NCI-H1105 (cell line): ENCODE measurements at places on chromosomes 5 and 9.

- no peak for DNase-seq
These were observed 2.2 kb downstream of the DUSP1 start for GRCh38 chr5:172768573-172769341.

GRCh38 chr5:10703676-10704075 is 57.4 kb downstream of the DAP start:
- no peak for DNase-seq

DNA sequence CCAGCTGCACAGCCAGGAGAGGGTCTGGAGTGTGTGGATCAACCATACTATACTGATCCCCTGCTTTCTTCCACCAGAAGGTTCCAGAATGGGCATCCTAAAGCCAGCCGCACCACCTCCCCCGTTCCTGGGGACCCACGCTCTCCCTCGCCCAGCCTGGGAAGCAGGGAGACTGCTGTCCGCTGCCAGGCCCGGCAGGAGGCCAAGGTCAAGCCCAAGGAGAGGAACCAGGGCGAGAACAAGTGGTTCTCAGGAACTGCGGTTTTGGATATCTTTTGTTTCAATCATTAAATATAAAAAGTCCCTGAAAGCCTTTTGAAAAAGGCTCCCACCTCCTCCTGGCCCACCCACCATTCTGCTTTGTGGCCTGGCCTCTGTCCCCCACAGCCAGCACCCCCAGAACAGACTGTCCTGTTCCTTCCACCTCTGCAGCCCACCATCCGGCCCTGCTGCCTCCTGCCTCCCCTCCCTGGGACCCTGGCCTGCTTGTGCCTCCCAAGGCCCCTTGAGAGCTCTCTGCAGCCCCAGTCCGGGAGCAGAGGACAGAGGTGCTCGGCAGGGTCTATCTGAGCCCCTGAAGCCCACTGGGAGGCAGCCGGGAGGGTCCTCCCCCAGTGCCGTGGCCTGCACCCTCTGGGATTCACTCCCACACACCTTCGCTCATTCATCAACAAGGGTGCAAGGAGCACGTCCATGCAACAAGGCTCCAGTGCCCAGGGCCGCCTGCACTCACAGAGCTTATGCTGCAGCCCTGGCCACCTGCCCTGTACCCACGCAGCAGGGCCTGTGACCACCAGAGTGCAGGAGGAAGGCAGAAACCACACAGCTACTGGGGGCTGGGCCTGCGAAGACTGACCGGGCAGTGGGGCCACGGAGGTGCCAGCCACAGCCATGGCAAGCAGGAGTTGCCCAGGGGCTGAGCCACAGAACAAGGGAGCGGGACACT is 614 bp upstream of the LCN6 start:
- no peak for DNase-seq

DNA sequence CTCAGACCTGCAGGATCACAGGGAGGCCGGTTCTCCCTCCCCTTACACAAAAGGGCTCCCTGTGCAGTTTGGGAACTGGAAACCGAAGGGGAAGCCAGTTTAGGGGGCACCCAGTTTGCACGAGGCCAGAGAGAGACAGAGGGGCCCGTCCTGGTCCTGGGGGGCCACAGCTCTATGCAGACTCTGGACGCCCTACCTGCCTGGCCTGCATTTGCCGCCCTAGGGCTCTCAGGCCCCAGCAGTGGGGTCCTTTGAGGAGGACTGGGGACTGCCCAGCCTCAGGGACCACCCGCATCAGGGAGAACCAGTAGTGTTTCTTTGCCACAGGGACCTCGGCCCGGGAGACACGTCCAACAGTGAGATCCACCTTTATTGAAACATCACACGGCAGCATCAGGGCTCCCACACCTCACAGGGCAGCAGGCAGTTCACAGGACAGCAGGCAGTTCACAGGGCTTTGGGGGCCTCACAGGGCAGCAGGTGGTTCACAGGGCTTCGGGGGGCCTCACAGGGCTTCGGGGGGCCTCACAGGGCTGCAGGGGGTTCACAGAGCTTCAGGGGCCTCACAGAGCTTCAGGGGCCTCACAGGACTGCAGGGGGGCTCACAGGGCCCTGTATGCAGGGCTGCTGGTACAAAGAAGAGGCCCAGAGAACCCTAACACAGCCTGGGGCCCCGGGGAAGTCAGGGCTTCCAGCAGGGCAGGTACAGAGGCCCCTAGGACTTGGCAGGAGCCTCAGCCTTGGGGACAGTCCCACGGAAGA is 648 bp upstream of the NSMF start:
- DNase-seq, result no peak

DNA sequence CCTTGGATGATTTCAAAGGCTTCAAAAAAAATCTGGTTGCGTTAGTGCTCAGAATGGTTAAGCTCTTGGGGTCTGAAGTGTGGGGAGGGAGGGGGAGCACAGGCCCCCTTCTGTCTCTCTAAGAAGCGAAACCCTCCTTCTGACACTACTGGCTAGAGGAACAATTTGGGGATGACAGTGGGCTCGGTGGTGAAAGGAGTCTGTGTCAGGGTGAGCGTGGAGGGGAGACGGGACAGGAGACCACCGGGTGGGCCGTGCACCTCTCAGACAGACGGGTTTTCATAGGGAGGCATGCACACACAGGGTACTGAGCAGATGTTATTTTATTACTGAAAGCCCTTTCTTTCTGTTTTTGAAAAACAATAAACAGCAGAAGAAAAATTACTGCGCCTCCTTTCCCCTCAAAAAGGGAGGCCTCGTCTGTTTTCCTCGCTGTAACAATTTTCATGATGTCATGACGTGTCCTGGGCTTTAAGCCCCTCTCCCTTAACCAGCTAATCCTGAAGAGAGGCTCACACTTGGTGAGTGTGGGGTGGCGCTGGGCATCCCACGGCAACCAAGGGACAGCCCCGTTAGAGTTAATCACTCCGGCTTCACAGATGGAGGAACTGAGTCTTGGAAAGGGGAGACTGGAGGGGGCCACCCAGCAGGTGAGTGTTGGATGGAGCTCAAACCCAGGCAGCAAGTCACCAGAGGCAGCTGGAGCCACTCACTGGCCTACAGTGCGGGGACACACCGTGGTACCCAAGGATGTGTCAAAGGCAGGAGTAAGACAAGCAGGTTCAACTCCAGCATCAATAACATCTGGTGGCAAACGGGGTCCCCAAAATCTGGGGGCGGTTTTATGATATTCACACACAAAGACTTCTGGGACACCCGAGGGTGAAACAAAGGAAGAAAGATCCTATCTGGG is 53.4 kb downstream of the PTCH1 start:
- no peak for DNase-seq

- no peak for DNase-seq
These were observed 468.1 kb downstream of the KCTD16 start for GRCh38 chr5:144638787-144639186.

- no peak for DNase-seq
These were observed 517.8 kb downstream of the IRX1 start for GRCh38 chr5:4113426-4113825.

GRCh38 chr5:14156650-14157492 is 13.7 kb downstream of the TRIO start:
- DNase-seq, result no peak

GRCh38 chr5:139389701-139390638 is at the start of gene MZB1:
Gene MZB1 (minus strand): TSS chr5:139389913. CDS start chr5:139389856, 57 bp downstream.
- no peak for DNase-seq

DNA sequence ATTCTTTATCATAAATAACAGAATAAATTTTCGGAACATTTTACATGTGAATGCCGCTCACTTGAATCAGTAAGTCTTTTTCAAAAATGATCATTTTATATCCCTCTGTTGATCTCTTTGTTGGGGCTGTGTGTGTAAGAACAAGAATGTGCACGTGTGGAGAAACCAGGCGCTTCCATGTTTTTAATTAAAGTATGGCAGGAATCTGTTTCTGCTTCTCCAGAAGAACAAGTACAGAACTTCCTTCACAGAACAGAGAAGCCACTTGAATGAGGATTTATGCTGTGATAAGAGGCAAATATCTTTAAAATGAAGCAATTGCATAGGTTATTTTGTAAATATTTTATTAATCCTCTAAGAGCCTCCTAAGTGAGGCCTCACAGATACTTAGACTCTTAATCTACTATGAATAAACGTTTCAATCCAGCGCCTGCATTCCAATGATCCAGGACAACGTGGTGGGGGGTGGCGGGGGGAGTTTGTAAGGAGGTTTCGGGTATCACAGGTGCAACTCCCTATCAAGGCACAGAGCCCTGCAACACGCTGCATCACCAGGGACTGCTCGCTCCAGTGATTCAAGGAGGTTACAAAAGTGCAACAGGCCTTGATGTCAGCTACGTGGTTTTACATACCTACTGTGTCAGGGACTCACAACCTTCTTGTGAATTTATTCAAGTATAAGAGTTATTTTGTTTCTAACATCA is 409.2 kb downstream of the BNC2 start:
- no peak for DNase-seq

GRCh38 chr5:1468629-1469527 is 23.6 kb upstream of the SLC6A3 start:
- DNase-seq, result no peak

GRCh38 chr5:125609011-125609410 is 814.2 kb upstream of the GRAMD2B start:
- DNase-seq, result no peak

GRCh38 chr9:113966394-113966793 is 90.3 kb downstream of the ZNF618 start:
- DNase-seq, result no peak

- DNase-seq, result no peak
These were observed 43.4 kb downstream of the AMBP start for GRCh38 chr9:114034661-114035062.

- DNase-seq, result no peak
These were observed 1.1 kb downstream of the RUSC2 start for GRCh38 chr9:35490910-35491465.

GRCh38 chr5:144191998-144192397 is 21.3 kb downstream of the KCTD16 start:
- no peak for DNase-seq

GRCh38 chr9:132006677-132007370 is 72.8 kb downstream of the MED27 start:
- DNase-seq, result peak; percentile 93

DNA sequence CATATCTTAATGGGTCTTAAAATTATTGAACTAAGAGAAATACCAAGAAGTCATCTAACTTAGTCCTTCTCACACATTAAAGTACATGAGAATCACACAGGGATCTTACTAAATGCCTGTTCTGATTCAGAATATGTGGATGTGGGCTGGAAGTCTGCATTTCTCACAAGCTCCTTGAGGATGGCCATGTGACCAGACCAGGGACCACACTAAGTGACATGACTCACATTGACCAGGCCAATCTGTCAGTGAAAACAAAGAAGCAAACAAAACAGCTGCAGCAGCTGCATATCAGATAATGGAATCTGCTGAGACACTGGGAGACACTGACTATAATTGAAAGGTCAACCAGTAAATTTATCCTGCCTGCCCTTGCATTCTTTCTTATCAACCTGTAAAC is 110.5 kb downstream of the ADAMTS12 start:
- DNase-seq, result no peak

GRCh38 chr5:172163346-172163745 is 24.7 kb downstream of the STK10 start:
- no peak for DNase-seq
